ENCODE measurements at places on chromosomes 5 and 9.

- DNase-seq: no peak
These were observed 222.5 kb downstream of the NXNL2 start for GRCh38 chr9:88757406-88758010.

- DNase-seq: no peak
These were observed 128.8 kb downstream of the FSTL4 start for GRCh38 chr5:133483406-133484090.

DNA sequence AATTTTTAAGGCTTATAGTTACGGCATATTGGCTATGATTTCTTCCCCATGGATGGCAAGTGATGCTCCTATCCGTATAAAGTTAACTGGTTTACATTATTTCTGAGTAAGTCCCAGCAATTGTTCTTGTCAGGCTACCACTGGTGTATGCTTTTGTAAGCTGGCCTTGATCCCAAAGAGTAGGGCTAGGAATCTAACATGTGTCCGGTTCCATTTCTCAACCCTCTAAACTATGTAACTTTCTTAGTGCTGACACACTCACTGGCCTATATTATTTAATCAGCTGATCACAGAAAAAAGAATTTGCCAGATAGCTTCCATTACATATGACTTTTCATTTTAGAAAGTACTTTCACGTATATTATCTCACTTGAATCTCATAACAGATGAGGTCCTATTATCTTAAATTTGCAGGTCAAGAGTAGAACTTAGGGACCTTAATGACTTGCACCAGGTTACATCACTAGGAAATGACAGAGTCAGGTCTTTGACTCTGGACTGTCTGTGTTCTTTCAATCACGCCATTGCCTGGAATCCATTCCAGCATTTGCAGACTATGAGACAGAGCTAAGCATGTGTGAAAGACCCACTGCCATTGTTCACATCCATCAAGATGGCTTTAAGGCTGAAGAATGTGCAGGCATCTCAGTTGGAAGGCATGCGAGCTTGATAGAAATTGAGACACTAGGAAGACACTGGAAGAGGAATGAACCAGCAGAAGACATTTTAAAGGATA is 362.9 kb downstream of the ARRDC3 start:
- no peak for DNase-seq

GRCh38 chr9:134784577-134785305 is 95.9 kb upstream of the FCN2 start:
- DNase-seq: no peak

GRCh38 chr5:176501333-176501732 is 35.9 kb downstream of the RNF44 start:
- DNase-seq: no peak

DNA sequence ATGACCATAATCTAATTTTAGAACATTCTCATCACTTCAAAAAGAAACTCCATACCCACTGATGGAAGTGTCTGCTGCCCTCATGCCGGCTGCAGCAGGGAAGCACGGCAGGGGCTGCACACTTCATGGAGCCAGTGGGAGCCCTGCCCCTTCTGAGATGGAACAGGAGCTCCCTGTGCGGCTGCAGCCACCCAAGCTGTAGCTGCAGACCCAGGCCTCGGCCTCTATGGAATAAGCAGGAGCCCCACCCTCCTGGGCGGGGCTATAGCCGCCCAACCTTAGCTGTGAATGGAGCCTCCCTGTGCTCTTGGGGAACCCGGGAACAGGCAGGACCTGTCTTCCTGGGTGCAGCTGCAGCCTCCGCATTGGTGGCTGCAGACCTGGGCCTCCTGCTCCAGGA is 128.5 kb downstream of the NUDT12 start:
- DNase-seq: no peak

DNA sequence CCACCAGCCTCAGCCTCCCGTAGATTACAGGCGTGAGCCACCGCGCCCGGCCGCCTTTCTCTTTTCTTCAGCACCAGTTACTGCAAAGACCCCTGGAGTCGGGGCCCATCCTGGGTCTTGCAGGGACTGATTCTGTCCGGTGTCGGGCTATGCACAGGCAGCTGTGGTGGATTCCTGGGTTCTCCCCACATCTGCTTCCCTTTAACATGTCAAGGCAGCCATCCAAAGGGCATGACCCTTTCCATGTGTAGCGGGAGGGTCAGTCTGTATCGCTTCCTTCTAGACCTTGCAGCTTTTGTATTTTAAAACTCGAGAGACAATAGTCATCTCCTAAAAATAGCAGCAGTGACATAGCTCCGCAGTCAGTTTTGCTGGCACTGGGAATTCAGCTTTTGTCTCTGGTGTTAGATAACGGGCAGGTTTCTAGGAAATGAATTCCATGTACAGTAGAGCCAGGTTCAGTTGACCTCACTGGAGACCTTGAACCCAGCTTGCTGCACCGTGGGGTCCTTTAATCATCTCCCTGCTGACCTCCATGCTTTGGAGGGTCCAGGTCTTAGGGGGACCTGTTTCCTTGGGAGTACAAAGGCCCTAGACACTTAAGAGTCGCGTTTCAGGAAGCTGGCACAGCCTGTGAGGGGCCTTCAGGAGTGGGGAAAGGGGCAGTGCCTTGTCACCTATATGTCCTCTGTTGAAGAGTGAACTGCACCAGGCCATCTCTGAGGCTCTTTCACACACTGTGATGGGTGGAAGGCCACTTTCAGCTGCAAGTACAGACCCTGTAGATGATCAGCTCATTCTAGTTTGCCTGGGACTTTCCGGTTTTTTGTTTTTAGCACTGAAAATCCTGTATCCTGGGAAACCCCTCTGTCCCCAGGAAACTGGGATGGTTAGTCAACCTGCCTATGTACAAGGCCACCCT is 13.8 kb downstream of the ANKRD33B start:
- peak; percentile 82 for DNase-seq

GRCh38 chr9:98187926-98188325 is 4.5 kb downstream of the CORO2A start:
- DNase-seq: no peak

DNA sequence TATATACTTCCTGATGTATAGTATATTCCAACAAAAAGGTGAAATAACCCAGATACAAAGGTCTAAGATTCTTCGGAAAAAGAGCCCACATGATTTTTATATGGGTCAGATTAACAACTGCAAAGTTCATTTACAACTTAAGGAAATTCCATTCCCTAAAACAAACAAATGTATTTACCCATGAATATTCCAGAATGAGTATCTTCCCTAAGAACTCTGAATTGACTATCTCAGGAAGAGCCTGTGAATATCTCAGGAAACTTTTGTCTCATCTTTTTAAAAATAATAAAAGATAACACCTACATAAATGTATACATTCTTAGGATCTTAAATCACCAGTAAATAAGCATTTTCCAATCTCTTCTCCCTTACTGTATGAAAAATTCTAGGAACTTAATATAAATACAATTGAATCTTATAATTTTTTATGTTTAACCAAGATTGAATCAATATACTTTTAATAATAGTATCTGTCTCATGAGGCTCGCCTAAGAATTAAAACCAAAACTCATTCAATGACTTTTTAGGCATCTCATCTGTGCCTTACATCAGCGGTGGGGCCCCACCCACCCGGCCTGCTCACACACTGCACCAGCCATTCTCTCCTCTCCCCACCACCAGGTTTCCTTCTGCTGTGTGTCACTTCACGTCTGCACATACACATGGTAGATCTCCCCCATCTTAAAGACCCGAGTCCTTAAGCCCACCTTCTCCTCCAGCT is 78.1 kb downstream of the RAPGEF1 start:
- no peak for DNase-seq

GRCh38 chr9:113343732-113344231 is 3.7 kb upstream of the WDR31 start:
- DNase-seq: peak; percentile 48

GRCh38 chr9:20357037-20357432 is 265.3 kb downstream of the MLLT3 start:
- no peak for DNase-seq

DNA sequence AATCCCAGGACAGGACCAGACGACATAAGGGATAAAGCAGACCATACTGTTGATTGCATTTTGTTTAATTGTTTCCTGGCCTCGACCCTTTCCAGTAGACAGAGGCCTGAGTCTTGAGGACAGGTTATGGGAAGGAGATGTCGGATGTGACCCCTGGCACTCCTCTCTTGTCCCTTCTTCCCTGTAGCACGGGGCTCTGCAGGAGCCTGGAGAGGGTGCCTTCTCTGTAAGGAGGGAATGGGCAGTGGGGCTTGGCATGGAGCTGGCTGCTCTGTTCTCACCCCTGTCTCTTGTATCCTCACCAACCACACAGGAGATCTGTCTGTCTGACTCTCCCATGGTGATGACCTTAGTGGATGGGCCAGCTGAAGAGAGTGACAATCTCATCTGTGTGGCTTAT is 40.1 kb upstream of the SLC2A8 start:
- DNase-seq: no peak

GRCh38 chr5:124701016-124701415 is 45.4 kb downstream of the ZNF608 start:
- DNase-seq: no peak

DNA sequence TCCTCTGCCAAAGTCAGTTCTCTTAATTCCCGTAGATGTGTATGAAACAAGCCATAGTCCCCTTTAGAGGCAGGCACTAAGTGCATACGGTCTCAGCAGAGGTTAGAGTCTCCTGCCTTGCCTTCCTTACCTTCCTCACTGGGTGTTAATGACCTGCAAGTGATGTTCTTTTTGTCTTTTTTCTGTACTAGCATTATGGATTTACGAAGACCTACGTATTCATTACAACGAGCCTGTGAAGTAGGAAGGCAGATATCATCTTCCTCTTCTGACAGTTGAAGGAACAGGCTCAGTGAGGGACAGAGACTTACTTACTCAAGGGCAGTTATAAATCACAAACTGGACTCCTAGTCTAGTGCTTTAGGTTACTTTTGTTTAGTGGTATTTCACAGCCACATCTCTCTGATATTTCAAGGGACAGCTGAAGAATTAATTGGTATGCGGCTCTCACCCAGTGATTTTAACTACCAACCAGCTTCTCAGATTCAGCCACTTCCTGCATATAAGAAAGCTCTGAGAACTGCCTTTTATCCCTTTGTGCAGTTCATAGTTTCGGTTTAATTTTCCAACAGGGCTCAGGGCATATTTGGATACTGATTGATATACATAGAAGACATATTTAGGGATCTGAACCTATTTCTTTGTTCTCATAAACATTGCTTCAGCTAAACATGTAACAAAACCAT is 85.1 kb upstream of the CKMT2 start:
- DNase-seq: peak; percentile 8

DNA sequence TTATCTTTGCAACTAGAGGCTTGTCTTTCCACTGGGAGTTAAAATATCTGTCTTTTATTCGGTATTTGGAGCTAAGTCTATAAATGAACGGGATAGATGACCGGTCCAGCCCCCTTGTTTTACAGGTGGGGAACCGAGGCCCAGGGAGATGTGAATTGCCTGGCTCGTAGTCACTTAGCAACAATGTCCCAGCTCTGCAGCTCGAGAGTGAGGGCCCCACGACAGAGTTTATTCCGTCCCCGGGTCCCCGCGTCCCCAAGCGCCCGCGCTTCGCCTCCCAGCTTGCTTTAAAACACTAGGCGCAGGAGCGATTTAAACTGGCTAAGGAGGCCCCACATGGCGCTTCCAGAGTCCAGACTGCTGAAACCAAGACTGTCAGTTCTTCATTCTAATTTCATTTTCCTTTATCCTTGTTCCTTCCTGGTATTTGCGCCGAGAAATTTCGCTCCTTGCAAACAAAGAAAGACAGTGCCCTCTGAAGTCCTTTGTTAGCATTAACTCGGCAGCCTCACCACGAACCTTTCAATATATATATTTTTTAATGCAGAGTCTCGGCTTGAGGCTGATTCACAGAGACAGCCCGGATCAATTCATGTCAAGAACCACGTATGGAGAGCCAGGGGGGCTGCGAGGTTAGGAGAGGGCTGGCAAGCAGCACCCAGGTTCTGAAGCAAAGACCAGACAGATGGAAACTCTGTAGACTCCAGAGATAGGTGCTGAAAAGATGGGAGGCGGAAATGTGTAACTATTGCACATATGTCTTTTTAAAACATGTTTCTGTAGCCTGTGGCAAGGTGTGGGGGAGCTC is 1.4 kb upstream of the ENC1 start:
- DNase-seq: peak; percentile 81

- DNase-seq: peak; percentile 22
These were observed 46.0 kb upstream of the SPIN1 start for GRCh38 chr9:88342246-88342645.

DNA sequence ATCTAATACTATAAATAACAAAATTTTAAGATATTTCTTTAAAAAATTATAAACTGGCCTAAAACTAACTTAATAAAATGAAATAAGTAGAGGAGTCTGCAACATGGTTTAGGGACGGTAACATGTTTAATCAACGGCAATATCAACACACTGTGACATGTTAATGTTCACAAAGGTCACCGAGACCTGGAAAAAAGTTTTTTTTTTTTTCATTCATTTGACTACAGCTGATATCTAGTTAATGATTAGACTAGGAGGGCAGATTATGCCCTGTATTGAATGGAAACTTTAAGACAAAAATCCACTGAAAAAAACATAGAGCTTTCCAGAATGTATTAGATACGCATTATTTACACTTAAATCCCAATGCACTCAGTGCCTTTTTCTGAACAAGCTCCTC is 67.0 kb upstream of the CDK5RAP2 start:
- no peak for DNase-seq

- no peak for DNase-seq
These were observed 168.1 kb downstream of the GRIA1 start for GRCh38 chr5:153658606-153659005.

DNA sequence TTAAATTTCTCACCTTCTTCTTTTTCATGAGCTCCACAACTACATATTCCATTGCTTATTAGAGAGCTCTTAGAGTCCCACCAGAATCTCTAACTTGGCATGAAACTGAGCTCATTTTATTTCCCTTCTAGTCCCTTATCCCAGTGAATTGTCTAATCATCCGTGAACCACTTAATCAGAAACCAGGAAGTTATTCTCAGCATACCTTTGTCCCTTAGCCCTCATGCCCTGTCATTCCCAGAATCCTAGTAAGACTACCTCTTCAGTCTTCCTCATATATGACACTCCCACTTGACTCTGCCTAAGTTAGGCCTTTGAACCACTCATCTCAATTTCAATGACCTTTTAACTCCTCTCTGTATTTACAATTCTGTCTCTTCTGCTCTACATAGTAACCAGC is 93.0 kb upstream of the PAPPA start:
- no peak for DNase-seq

DNA sequence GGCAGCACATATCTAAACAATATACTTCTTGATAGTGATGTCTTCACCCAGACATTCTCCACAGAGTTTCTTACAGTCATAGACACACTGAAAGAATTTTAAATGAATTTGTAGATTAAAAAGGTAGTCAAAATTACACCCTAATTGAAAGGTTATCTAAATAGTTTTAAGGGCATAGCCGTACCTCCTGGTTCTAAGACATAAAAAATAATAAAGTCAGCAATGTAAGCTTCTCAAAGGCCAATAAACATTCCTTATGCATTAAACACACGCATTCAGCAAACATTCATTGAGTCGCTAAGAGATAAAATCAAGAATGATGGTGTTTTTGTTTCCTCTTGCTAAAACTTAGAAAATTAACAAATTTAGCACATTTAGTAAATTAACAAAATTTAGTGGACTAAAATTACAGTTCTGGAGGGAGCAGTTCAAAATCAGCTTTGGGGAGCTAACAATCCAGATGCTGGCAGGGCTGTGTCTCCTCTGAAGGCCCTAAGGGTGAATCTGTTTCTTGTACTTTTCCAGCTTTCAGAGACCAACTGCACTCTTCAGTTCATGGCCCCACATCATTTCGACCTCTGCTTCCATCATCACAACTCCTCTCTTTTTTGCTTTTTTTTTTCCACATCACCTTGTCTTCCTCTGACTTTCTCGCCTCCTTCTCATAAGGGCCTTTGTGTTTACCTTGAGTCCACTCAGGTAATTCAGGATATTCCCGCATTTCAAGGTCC is 516.5 kb downstream of the DNAH5 start:
- peak; percentile 10 for DNase-seq
